GM12878 (cell line): ENCODE measurements at places on chromosomes 6 and 20.

DNA sequence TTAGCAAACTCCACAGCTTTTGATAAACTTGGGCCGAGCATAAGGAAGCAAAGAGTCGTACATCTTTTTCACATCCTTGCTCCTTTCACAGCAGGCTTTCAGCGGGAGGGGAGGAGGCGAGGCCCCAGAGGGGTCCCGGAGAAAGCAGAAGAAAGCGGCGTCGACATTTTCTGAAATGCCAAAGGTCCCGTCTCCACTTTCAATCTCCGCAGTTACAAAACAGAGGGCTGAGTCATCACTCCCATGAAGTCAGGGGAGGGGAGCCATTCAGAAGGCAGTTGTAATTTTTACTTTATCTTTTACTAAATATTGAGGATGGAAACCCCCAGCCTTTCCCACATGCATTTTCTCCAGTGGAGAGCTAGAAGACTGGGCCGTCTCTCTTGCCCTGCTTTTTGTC, 174.2 kb upstream of the THBS2 start:
- no peak for DNase-seq

- DNase-seq, result no peak
Observed at GRCh38 chr20:4666001-4666479, 55.7 kb upstream of the PRND start.

- no peak for DNase-seq
Observed at GRCh38 chr20:24485981-24486380, 16.6 kb downstream of the SYNDIG1 start.

DNA sequence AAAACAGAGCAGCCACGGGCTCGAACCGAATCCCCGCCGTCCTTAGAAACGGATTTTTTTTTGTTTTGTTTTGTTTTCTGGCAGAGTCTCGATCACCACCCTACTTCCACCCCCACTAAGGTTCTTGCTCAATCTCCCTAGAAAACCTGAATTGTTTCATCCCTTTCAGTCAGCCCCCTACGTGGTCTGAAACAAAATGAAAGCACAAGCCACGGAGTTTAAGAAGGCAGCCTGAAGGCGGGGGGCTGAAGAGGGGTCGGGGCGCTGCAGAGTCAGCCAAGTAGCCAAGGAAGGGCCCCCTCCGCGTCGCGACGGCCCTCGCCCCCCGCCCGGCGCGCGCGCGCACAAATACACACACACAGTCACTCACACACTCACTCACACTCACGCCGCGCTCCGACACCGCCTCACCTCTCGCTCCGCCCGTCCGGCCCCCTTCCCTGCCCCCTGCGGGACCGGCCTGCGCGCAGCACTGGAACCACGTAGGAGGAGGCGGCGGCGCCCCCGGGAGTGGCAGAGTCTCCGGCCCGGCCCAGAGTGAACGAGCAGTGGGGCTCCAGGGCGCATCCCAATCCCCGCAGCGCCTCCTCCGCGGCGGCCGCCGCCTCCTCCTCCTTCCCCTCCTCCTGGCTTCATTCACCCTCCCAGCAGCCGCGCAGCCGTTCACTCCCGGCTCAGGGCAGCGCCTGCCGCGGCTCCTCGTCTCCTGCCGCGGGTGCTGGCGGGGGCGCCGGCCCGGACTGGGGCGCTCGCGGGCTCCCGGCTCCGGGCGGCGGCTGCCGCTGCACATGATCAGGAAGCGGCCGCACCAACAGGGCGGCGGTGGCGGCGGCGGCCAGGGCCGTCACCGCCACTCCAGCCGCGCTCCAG, 1.4 kb downstream of the ATXN1 start:
- DNase-seq, result no peak

DNA sequence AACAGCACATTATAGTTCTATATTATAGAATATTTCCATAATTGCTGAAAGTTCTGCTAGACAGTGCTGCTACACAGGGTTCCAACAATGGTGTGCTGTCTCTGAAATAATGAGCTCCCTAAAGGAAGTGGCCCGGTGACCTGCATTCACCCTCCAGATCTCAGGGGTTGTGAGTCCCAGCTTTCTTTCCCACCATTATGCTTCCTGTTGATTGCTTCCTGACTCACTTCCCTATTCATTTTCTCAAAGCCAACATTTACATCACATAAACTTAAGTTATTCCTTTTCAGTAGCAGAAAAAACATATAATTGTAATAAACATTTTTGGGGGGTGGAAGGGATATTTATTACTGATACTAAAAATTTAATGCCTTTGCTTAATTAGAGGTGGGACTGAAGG, 12.9 kb upstream of the CCN6 start:
- no peak for DNase-seq

GRCh38 chr6:139550361-139550760, 175.9 kb upstream of the CITED2 start:
- no peak for DNase-seq

DNA sequence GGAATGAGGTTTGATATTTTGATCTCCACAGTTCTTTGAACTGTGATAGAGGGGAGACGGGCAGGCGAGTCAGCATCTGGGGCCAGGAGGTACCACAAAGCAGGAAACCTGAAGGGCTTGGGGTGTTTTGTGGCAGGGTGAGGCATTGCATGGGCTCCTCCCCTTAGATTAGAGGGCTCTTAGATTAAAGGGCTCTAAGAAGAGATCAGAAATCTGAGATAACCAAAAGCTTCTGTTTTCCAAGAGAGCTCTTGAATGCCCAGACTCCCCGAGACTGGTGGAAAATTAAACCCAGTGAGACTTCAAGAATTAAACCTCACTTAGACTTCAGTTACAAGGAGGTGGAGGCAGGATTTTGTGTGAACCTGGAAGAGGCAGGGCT, 2.4 kb upstream of the GPX5 start:
- DNase-seq, result no peak

DNA sequence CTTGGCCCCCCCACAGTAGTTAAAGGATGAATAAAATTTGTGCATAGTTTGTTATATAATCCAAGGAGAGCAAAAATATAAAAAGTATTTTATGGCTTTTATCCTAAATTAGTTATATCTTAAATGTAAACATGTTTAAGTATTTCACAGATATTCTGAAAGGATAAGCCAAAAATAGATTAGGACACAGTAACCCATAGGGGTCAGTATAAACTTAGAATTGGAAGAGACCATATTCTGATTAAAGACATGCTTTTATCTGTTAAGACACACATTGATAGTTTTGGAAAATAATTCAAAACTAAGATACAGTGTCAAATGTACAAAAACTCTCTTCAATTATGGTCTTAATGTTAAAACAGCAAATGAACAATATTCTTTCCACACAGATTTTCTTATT, 4.5 kb upstream of the SERINC1 start:
- DNase-seq, result no peak

- DNase-seq, result no peak
Observed at GRCh38 chr6:43593938-43594337, 18.0 kb downstream of the POLH start.

GRCh38 chr20:56572172-56572571, 39.1 kb downstream of the FAM209B start:
- no peak for DNase-seq

DNA sequence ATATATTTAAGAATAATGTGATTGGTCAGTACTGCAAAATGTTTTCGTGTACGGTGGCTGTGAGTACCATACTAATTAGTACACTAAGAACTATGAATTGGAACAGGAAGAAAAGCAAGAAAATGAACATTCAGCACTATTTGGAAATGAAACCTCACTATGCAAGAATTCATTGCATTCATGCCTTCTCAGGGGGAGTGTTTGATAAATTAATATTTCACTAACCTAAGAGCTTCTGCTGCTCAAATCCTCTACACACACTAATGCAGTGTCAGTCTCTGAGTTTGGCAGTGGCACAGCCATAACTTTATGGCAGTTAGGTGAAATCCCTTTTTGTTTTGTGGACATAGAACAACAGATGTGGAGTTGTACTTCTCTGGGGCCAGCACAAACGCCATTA, 60.1 kb downstream of the SLC16A10 start:
- DNase-seq, result no peak

DNA sequence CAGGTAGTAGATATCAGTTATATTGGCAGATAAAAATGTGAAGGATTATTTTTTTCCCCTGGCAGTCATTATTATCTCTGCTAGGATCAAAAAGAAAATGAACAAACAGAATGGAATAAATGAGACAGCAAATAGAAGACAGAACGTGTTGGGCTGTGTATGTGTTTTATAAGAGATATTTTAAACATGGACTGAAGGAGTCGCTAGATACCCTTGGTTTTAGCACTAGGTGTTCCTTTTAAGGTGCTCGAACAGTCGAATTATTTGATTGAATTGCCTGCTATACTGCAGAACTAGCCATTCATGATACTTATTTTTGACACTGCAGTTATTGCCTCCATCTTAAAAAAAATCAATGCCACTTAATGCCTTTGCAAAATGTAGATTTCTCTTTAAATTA, 3.7 kb downstream of the GRIK2 start:
- no peak for DNase-seq

GRCh38 chr6:37862992-37863391, 43.5 kb downstream of the ZFAND3 start:
- no peak for DNase-seq

DNA sequence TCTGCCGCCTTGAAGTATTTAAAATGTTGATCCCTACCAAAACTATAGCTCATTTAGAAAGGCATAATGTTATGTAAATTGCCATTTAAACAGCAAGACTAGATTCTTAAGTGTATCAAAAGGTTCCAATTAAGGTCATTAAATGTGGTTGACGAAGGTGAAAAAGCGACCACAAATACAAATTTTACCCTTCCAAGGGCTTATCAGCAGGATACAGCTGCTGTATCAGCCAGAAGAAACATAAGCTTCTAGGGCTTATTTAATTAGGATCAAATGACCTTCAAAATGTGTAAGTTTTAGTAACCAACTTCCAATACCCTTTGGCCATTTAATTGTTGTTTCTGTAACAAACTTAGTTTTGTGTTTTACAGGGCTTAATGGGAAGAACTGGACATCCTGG, 139.9 kb downstream of the COL9A1 start:
- no peak for DNase-seq

GRCh38 chr6:16102208-16102607, 26.7 kb upstream of the MYLIP start:
- no peak for DNase-seq

DNA sequence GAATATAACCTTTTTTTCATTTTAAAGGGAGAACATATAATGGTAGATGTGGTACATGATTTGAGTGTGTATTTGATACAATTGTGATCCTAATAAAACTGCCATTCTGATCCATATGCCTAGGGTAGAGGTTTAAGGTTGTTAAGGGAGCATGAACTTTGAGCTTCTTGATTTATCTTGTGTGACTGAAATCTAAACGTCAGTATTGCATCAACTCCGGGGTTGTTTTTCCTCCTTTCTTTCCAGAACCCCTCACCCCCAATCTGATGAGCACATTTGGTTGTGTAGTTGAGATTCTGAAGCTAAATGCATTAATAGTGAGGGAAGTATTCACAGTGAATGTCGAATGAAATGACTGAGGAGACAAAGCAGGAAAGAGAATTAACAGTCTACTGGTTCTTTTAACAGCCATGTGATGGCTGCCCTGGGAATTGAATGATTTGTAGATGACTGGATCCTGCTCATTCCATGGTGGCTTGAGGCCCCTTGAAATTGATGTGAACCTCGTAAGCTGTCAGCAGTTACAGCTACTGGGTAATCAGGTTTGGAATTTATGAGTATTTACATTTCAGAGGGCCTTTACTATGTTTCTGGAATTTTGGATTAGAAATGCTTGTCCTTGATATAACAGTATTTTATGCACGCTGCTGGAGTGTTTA, 44.8 kb downstream of the FARS2 start:
- DNase-seq, result no peak

DNA sequence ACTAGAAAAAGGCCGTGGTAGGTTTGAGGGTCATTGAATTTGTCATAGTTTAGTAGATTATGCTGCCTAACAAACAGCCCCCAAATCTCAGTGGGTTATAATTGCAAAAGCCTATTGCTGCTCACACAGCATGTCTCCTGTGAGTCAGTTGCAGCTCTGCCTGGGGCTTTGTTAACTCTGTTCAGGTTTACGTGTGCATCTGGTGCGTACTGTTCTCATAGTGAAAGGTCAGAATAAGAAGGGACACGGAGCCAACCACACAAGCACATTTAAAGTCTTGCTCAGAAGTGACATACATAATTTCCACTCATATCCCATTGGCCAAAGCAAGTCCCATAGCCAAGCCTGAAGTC, 48.1 kb upstream of the BMP2 start:
- no peak for DNase-seq

DNA sequence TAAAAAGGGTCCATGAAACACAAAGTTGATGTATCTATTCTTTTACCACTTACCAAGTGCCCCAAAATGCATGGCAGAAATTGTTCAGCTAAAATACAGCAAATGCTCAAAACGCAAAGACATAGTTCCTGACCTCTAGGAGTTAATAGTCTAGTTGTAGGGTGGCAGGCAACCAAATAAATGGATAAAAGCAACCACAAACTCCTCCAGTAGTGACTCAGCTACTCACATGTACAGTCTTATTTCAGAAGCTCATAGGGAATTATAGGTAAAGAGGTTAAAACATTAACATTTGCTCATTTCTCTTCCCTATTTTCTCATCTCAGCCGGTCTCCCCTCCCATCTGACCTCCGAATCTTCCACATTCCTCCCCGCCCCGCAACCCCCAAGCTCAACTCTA, 143.9 kb upstream of the INSM1 start:
- no peak for DNase-seq

GRCh38 chr6:109235481-109236038, 140.3 kb downstream of the CEP57L1 start:
- DNase-seq, result no peak

- no peak for DNase-seq
Observed at GRCh38 chr6:41643899-41644269, 5.6 kb downstream of the MDFI start.

DNA sequence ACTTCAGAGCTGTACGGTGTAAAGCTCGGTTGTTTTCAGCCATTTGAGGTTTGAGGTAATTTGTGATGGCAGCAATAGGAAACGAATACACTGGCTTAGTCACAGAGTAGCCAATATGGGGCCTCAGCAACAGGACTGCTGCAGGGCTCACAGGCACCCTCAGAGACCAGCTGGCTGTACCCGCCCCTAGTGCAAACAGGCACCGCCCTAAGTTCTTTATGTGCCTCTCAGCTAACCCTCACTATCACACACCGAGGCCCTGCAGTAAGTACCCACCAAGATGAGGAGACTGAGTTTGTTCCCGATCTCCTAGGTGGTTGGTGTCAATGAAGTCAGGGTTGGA, 11.2 kb upstream of the SERPINB9 start:
- no peak for DNase-seq

GRCh38 chr20:19769507-19769906, 11.4 kb downstream of the RIN2 start:
- no peak for DNase-seq

DNA sequence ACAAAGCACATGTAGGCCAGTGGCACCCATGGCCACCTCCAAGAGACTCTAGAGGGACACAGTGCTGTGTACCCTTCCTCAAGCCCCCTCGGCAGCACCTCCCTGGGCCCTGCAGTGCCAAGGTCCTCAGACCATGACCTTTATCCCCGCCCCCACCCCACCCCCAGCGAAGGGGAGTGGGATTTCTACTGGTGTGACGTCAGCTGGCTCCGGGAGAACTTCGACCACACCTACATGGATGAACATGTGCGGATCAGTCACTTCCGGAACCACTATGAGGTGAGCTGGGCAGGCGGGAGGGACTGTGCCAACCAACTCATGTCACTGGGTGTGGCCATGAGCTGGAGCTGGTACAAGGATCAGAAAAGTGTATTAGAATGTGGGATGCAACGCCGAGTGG, 38.0 kb downstream of the TTLL9 start:
- no peak for DNase-seq
